ENCODE measurements at places on chromosomes 3 and 15. TPM values are rescaled to one million over a fixed set of nuclear protein-coding genes. Genes with fewer than 3 reads are reported as not detected.
A peak's percentile ranks its signal among the peaks of the same experiment; 100 is the strongest.

The IQCH gene
- total RNA-seq: 1.0 TPM

The TRIM42 gene
- not detected for total RNA-seq

The SH3BP5 gene
- total RNA-seq: 56.3 TPM

The ISLR2 gene
- total RNA-seq: under 0.01 TPM

The PIF1 gene
- total RNA-seq: 9.0 TPM

The TTLL13 gene
- total RNA-seq: 0.13 TPM

The GALNT15 gene
- 29.1 TPM for total RNA-seq

- DNase-seq: no peak
Measured at GRCh38 chr3:192399767-192400166, 327.6 kb downstream of the FGF12 start.

DNA sequence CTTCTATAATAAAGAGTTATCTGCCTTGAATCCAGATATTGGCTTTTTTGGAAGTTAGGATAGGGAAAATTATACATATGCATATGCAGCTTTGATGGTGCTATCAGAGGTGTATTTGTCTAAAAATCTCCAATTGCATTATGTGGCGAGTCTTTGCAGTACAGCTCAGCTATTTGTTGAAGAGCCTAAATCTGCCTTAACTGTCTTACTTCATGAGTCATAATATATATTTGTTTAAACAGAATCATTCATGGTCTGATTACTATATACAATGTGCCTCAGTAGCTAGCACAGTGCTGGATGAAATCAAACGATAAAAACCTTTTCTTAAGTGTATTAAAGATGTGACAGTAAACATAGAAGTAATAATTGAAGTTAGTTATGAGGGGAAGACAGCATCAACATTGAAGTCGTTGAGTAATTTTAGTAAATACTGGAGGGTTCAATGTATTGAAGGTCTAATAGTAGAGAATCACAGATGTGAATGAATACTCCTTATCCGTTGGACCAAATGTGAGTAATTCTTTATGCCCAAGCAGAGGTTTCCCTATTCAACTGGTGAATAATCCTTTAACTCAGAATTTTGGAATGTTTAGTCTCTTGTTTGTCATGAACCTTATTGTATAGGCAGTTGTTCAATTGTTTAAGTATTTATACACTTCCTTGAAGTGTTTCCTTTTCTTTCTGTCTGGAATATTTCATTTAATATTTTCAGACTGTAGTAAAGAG lies 74.8 kb upstream of the NAALADL2 start:
- no peak for DNase-seq

DNA sequence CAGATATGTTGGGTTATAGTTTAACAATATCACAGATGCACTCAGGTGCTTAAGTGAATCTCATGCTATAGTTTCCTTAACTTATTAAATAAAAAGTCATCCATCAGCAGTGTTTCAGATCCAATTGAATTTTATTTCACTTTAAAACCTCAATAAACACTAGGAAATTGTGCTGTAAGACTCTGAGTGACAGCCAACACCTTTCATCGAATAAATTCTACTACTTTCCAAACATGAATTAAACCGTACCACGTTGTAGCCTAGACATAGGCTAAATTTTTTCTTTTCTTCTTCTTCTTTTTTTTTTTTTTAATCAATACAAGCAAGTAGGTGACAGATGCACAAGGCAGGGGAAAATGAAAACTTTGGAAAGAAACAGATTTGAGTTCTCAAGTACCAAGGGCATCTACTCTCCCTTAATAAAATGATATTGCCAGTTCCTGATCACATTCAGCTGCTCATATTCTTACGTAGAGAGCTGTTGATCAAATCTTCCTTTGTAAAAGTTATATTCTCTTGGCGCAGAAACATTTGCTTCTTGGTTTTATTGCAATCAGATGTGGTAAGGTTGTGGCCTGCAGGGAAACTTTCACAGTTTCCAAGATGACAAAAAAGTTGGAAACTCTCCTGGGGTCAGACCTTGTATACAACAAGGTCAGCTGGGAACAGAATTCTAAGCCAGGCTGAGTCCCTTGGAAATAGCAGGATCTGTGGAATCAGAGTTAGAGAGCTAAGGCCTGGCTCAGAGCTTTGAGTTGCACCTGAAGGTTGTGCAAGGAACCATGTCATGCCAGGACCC lies 147.7 kb downstream of the CD47 start:
- DNase-seq: no peak

DNA sequence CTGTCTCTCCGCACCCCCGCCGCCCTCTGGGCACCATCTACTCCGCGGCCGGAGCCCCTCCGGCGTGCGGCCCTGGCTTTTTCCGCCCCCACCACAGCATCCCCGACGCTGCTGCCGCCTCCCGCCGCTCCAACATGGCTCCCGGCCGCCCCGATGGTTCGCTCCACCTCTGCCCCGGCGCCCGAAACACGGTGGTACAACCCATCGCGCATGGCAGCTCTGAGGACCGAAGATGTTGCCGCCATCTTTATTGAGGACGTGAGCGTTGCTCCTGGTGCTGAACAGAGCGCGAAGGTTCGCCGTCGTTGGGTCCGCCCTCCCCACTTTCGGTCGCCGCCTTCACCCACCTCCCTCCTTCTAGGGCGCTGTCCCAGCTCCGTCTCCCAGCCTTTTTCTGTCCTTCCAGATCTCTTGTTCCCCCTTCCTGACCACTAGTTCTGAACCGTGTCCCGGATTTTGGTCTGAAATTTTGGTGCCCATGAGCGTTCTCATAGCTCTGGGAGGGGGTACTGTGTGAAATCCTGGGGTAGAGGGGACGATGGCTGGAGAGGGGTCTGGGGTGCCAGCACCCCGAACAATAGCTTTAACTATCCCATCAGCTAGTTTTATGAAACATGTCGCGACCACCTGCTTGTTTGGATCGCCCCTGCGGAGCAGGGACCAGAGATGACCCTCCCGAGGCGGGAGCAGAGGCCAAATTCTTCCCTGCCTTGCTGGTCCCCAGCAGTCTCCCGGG lies at the start of gene CELSR3:
Gene CELSR3 (minus strand): TSS at position 134 of the 736 bp plus-strand sequence. CDS start 252 bp downstream, outside the sequence.
- DNase-seq: peak; percentile 82

DNA sequence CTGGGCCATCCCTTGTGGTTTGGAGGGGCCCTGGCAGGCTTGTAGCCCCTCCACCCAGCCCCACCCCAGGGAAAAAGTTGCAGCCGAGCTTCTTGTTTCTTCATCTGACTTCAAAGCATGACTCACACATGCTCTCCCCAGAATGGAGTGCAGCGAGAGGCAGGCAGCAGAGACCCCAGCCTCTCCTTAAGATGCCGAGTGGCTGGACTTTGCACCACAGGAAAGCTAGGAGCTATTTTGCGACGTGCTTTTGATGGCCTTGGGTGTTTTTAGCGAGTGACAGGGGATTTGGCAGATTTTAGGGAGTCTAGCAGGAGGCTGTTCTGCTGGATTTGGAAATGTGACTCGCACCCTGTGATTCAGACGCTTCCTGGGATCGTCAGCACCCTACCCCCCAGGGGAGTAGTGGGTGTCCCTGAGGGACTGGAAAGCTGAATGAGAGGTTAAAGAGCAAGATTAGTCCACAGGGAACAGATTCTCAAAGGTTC lies 14.2 kb downstream of the BAHD1 start:
- DNase-seq: no peak

GRCh38 chr15:38503496-38503895 lies 49.6 kb downstream of the FAM98B start:
- no peak for DNase-seq

DNA sequence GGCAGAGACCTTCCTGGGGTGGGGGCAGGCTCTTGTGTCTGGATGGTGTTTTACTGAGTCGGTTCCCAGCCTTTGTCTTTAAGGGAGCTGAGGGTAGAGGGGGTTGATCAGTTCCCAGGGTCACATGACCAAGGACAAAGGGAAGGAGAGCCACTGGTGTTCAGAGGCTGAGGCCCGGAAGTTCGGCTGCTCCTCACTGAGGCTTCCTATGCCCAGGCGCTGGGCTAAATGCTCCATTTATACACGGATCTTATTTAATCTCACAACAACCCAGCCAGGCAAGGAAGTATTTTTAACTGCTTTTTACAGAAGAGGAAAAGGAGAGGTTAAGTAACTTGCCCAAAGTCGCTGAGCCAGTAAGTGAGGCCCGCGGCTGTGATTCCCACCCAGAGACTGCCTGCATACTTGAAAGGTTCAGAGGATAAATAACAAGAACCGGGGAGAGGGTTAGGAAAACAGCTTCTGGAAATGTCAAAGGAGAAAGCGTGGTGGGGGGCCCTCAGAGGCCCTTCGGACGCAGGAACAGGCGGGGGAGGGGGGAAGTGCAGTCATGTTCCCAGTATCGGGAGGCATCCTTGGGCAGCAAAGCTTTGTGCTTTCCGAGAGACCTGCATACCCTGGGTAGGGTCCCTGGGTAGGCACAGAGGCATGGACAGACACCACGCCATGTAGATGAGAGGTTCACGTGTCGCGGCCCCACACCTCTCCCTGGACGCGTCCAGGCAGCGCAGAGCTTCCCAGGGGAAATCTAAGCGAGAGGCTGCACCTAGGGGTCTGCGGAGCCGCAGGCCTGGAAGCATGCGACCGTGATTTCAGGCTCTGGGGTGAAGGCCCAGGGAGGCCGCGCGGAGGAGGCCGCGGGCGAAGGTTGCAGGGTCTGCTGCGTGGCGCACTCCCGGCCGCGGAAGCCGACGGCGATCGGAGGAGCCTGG lies 21.3 kb downstream of the EPHB3 start:
- no peak for DNase-seq

- no peak for DNase-seq
Measured at GRCh38 chr3:115627180-115628074, 4.1 kb downstream of the GAP43 start.

- no peak for DNase-seq
Measured at GRCh38 chr3:188817103-188817934, 354.5 kb upstream of the TPRG1 start.

All from dermis microvascular lymphatic vessel endothelial cell (primary cell).